ENCODE measurements at places on chromosomes 5 and 9.

GRCh38 chr5:142977363-142978051 lies 207.3 kb downstream of the ARHGAP26 start:
- no peak for DNase-seq

GRCh38 chr5:141567513-141568117 lies 51.2 kb downstream of the DIAPH1 start:
- DNase-seq = no peak

DNA sequence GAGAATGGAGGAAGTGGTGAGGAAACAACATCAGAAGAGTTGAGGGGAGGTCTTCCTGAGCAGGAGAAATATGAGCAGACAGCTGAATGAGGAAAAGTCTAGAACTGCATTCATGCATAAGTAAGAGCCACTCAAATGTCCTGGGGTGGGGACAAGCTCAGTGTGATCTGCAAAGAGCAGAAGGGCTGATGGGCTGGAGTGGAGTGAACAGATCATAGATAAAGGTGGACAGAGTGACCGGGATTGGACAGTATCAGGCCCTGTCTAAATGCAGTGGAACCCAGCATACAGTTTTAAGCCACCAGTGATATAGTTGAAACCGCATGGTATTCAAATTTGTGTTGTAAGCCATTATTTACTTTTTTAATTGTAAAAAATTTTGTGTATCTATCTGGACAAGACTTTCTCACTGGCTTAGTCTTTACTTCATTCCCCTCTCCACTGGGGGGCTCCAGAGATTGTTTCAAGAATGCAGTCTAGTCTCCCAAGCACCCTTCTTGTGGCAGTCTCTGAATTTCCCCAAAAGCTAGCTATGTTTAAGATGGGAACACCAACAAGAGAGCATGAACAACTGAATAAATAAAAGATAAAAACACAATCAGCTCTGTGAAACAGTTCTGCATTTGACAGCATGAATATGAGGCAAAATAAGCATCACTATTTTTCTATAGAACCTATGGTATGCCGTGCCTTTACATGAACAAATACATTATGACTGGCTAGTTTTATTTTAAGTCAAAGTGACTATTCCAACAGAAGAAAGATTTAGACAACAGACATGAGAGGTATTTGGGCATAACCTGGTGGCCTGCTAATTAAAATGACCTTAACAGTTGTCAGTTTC lies 10.7 kb upstream of the STK32A start:
- DNase-seq = peak; percentile 4

- no peak for DNase-seq
Measured at GRCh38 chr5:90307322-90307721, 102.2 kb downstream of the CETN3 start.

DNA sequence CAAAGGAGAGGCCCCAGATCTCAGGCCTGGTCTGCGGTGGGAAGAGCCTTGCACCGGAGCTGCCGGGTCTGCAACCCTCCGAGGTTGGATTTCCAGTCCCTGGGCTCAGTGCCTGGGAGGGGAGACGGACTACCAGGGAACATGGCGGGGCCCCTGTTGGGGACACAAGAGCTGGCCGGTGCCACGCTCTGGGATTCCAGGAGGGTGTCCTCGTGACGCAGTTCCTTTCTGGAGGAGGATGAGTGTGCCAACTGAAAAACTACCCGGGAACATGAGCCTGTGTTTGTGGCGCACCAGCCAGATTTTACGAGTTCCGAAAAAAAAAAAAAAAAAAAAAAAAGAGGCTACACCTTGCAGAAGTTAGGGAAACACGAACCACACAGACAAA lies 9.0 kb downstream of the NRARP start:
- DNase-seq = no peak

DNA sequence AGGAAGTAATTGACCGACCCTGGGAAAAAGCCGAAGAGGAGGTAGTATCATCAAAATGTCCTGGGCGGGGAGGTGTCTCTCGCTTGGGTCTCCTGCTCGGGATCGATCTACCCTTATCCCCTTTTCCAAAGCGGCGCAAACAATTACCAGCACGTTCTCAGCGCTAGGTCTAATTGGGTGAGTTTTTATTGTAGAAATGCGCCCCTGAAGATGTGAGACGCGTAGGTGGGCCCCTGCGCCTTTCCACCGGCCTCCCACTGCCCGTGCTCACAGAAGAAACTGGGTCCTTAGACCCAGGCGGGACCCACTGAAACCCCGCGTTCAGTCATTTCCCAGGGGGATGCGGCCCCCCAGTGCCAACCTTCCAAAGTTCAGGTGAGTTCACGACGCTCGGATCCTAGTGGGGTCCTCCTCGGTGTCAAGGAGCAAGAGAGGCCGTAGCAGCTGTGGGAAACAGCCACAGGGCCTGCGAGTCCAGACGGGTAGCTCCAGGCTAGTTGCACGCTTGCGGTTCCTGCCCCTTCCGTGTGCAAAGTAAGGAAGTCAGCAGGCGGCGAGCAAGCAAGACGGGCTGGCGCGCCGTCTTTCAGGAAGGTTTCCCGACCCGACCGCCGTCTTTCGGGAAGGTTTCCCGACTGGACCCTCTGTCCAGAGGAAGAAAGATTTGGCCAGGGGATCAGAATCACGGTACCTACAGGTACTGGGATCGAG lies 1.5 kb downstream of the SMIM32 start:
- no peak for DNase-seq

DNA sequence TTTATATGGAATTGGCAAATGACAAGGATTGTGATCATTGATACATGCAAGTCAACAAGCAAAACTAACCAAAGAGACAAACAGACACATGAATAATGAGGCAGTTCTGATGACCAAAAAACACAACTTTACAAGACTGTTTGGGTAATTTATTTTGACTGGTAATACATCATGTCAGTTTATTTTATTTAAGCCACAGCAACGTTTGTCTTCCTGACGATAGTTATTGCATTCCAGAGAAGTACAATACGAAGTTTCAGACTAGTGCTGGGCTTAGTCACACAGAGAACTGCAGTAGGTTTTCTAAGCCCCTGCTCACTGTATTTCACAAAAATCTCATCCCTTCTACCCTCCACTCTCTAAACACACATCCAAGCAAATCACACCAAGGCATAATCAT lies 514.2 kb downstream of the RAB3C start:
- no peak for DNase-seq

GRCh38 chr5:146047396-146047795 lies 58.0 kb downstream of the PLAC8L1 start:
- no peak for DNase-seq

GRCh38 chr5:54785729-54786591 lies 199.4 kb downstream of the ESM1 start:
- DNase-seq = no peak

DNA sequence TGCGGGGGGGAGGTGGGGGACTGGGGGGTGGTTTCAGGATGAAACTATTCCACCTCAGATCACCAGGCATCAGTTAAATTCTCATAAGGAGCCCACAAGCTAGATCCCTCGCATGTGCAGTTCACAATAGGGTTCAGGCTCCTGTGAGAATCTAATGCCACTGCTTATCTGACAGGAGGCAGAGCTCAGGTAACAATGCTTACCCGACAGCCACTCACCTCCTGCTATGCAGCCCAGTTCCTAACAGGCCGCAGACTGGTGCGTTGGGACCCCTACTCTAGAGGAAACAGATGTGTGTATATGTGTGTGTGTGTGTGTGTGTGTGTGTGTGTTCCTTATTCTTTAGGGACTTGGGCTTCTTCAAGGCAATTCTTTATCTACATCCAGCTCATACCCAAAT lies 352.3 kb upstream of the CCNH start:
- no peak for DNase-seq

DNA sequence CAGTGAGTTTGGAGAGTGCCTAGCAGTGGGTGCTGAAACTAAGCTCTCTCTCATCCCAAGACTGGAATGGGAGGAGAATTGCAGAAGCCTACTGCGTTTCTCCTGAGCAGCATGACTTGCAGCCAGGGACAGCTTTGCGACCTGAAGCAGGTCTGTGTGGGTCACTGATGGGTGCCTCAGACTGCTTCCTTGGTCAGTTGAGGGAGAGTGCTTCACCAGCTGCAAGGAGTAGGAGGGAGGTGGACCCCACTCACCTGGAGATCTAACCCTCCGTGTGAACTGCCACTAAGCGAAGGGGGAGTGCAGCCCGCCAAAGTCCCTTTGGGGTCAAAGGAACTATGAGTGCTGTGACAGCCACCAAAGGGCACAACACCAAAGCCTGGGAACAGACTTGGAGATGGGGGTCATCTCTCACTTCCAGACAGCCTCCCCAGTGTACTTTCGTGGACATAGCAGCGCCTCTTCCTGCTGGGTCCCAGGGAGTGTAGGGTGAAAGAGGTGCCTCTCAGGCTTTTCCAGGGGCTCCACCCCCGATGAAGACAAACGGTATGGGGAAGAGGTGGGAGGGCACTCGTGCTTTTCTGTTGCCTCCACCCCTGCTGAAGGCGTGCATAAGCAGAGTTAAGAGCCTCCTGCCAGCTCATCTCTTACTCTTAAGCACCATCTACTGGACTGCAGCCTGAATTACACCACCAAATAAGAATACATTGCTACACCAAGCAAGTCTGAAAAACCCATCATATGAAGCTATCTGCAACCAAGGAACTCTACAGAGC lies 34.3 kb upstream of the MACIR start:
- DNase-seq = peak; percentile 6

DNA sequence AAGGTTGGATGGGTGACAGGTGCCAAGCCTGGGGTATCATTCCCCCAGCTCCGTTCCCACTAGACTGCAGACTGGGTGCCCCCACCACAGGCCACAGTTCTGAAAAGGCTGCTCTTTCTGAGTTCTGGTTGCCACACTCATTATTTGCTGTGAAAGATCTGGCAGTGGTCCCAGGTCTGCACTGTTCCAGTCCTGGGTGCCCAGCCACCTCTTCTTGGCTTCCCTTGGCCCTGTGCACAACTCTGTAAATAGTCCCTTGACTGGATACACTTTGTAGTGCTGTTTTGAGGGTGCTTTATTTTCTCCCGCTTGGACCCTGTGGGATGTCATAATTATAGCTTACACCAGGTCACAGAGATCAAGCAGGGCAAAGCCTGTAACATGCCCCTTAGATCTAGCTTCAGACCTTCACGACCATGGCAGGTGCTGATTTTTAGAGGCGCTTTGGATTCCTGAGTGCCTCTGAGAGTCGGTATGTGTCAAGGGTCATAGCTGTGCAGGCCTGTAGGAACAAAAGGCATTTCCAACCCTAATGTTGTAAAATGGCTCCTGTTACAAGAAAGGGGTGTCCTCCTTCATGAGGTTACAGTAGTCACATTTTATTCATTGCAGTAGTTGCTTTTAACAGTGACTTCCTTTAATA lies 344.9 kb downstream of the ICE1 start:
- DNase-seq = peak; percentile 74

DNA sequence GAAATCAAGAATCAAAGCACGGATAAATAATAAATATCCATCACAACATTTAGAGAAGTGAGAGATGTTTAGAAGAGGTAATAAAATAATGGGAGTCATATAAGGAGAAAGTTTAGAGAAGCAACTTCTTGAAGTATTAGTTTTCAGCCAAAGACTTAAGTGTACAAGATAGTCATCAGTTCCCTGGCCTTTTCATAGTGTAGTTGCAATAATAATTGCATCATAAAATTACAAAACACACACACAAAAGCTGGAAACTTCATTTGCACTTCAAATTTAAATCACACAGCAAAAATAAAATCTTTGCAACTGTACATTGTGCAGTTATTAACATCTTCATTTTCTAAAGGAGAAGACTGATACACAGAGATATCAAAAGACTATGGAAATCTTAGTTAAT lies 319.1 kb upstream of the RGMB start:
- no peak for DNase-seq

DNA sequence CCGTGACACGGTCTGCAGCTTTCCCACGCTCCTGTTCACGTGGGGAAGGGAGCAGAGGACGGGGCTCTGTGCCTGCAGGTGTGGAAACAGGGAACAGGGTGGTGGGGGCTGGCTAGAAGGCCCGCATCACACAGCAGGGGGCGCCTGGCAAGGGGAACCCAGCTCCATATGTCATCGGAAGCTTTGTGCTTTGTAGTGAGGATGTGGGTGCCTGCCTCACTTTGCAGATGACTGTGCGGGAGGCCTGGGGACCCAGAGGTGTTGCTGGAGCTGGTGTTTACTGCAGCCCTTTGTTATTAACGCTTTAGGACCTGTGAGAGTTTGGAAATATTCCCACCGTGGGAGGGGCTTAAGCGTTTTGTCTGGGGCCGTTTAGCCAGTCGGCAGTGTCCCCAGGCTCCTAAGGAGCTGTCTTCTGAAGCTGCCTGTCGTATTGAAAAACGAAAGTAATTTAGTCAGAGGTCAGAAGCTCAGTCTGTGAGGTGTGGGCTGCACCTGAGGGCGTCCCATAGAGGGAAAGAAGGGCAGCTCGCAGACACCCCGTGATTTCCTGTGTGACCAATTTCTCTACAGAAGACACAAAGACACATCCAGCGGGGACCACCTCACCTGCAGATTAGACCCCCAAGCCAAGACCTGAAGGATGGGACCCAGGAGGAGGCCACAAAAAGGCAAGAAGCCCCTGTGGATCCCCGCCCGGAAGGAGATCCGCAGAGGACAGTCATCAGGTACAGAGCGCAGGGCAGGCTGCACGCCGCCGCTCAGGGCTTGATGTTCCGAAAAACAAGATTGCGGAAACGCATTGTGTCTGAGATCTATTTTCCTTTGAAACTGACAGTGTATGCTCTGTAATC lies 9.1 kb downstream of the MAN1B1 start:
- DNase-seq = no peak

- DNase-seq = no peak
Measured at GRCh38 chr5:119398727-119399466, 43.1 kb downstream of the TNFAIP8 start.

DNA sequence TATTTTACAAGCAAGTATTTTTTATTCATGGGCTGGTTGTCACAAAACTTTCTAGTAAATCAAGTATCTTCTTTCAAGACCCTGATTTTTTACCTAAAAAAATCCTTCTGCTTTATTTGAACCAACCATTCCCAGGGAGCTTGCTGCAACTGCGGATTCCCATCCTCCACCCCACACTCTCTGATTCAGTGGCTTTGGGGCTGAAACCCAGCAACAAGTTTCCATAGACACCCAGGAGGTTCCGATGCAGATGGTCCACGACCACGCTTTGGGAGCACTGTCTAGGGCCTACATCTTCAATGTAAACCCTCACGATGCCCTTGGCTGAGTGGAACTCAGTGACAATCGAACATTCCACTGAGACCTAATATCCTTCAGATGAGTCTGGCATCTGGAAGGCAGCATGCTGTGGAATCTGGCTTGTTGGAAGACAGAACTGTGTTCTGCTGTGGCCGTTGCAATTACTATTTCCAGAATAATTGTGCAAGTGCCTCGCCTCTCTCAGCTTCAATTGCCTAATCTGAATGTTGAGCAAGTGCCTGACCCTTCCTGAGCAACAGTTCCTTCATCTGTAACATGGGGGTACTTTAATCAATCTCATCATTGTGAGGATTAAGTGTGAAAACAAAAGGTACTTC lies 105.1 kb downstream of the INSYN2B start:
- no peak for DNase-seq

DNA sequence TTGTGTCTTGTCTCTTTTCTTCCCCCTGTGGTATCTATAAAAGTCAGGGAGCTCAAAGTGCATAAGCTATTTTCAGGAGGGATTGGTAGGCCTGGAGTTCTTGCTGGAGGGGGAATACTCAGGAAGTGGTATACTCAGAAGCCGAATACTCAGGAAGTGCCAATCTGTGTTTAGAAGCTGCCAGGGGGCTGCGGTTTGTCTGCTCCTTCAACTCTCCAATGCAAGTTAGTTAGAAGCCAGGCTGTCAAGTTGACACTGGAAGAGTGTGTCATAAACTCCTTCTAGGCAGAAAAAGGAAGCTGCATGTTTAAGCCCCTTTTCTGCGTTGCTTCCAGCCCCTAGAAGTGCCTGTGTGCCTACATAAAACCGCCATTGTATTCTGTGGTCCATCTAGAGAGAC lies 366.5 kb downstream of the TAF11L14 start:
- DNase-seq = no peak

- DNase-seq = no peak
Measured at GRCh38 chr5:127834094-127834531, 130.9 kb downstream of the CCDC192 start.
